ENCODE measurements at places on chromosomes 4 and X.

DNA sequence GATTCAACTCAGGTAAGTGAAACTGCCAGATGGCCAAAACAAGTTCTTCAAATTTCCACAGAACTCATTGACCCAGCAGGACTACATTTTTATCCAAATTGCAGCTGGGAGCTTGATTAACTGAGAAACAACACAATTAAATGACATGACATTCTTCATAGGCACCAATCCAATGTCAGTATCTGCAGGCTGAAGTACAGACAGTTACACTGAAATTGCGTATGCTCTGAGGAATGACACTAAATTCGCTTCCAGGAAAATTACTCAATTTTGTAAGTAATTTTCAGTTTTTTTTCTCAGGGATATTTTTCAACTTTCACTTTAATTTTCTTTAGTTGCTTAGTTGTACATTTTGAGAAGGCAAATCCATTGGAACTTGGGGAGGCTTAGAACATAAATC is 4.5 kb downstream of the C1GALT1C1 start:
- DNase-seq, result no peak

DNA sequence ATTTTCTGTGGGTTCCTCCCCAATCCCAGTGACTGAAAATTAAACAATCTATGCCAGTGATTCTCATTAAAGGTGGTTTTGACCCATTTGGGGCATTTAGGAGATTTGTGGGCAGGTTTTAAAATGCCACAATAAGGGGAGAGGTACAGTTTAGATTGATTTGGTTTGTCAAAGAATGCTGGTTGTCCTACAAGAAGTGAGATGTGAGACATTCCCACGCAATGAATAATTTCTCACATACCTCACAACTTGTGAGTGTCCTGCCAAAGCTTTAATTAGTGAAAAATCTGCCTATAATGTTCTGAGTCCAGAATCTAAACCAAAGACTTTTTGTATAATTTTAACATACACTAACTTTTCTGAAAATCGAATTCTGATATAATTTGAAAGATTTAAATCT is 199.4 kb downstream of the MAPK10 start:
- no peak for DNase-seq

DNA sequence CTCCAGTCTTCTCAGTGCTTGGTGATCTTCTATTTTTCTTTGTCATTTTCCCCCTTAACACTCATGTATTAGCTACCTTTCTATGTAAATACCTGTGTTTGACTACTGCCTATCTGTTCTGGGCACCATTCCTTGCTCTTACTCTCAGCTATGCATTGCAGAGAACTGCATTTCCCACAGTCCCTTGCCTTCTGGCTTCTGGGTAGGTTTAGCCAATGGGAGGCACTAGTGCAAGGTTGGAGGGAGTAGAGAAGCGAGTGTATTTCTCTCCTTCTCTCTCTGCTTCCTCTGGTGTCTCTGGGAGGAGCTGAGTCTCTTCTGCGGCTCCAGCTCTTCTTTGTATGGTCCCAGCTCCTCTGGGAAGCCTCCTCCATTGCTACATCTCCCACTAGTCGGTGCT is 50.5 kb downstream of the CWH43 start:
- DNase-seq, result no peak

DNA sequence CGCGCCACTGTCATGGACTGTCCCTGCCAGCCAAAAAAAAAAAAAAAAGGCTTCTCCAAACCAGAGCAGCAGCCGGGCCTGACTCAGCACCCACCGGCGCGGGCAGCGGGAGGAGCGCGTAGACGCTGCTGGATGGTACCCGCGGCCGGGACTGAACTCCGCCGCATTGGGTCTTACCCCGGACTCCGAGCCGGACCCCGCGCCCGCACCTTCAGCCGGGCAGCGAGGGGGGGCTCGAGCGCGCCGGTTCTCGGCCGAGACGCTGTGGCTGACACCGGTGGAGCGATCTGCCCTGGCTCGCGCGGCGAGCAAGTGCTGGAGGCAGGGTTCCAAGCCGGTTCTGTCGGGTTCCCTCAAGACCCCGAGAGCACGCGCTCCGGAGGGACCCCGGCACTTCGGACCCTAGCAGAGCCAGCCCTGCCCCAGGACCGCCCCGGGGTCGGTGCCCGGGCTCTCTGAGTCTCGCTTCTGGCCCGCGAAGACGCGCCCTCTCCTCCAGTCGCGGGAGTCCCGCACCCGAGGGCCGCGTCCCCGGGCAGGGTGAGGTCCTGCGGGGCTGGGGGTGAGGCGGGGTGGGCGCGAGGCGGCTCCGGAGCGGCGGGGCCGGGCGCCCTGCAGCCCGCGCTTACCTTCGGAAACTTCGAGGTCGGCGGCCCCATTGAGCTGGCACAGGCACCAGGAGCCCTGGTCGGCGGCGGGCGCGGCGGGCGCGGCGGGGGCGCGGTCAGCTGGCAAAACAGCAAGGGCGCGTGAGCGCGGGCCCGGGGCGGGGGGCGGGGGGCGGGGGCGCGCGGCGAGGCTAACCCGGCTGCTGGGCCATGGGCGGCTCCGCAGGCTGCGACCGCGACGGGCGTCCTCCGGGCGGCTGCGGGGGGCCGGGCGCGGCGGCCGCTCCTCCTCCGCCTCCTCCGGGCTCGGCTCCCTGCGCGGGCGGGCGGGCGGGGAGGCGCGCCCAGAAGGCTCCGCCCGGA is 11.8 kb upstream of the MAN2B2 start:
- no peak for DNase-seq

GRCh38 chr4:122960611-122961000 is 38.2 kb upstream of the NUDT6 start:
- no peak for DNase-seq

DNA sequence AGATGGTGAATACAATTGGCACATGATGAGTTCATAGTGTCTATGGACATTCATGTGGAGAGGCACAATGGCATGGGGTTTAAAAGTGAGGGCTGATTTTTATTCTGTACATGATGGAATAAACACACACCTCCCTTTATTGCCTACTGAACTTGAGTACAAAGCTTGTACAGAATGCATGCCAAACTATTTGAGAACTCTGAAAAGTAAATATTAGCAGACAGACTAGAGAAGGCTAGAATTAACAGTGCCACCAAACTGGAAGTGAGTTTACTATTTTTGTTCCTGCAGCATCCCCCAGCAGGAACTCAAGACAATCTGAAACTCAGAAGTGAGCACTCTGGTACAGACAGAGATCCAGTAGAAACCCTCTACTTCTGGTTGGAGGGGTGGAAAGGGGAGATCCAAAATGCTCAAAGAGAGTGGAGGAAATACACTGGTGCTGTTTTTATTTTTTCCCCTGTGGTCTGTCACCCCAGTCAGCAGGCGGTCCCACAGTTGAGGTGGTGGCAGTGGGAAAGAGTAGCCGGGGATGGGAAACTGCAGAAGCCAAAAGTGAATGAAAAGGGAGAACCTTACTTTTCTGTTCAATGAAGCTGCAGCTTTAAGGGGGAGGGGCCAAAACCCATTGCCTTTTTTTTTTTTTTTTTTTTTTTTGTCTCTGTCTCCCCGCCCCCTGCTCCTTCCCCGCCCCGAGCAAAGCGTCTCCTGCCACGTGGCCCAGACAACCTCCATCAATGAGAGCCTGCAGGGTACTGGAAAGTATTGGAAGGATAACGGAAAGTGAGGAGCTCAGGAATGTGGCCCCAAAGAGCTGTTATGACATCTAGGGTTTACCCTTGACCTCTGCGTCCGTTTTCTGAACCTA is 20.5 kb downstream of the AKAP4 start:
- DNase-seq, result no peak

- DNase-seq, result no peak
These were observed 217.4 kb upstream of the AADAT start for GRCh38 chr4:170307182-170307581.

GRCh38 chr4:43103048-43103447 is 210.5 kb downstream of the GRXCR1 start:
- no peak for DNase-seq

GRCh38 chrX:46673620-46674359 is 85.1 kb downstream of the SLC9A7 start:
- DNase-seq, result no peak

DNA sequence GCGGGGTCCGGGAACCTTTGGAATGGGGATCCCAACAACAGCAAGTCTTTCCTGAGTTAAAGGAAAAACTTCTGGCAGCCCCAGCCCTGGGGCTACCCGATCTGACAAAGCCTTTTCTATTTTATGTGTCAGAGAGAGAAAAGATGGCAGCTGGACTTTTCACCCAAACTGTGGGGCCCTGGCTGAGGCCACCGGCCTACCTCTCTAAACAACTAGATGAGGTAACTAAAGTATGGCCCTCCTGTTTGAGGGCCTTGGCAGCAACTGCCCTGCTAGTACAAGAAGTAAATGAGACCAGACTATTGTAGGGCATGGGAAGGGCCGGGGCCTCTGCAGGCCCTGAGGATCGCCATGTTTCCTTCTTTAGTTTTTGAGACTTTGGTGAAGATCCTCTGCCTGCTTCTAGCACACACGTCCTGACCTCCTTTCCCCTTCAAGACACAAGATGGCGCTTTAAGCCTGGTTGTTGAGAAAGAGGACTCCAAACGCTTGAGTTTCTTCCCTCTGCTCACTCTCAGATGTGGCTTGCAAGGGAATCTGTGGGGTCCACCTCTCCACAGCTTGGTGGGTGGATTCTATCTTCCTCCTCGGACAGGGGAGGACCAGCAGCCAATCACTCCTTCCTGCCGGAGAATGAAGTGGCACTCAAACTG is 18.5 kb upstream of the DRD5 start:
- no peak for DNase-seq

DNA sequence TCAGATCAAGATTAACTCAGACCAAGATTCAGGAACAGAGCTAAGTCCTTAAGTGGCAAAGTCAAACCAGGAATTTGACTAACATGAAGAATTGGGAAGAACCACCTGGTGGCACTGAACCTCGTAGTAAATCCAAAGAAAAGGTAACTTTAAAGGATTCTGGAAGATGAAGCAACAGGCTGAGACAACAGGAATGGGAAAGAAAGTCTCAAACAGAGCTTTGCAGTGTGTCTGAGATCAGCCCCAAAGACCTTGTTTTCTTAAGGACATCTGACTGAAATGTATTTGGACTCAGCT is 126.1 kb downstream of the ASB9 start:
- DNase-seq, result no peak

GRCh38 chr4:164188236-164188635 is 565.7 kb upstream of the SMIM31 start:
- no peak for DNase-seq

- no peak for DNase-seq
These were observed 766.9 kb upstream of the IGFBP7 start for GRCh38 chr4:57877047-57877458.

DNA sequence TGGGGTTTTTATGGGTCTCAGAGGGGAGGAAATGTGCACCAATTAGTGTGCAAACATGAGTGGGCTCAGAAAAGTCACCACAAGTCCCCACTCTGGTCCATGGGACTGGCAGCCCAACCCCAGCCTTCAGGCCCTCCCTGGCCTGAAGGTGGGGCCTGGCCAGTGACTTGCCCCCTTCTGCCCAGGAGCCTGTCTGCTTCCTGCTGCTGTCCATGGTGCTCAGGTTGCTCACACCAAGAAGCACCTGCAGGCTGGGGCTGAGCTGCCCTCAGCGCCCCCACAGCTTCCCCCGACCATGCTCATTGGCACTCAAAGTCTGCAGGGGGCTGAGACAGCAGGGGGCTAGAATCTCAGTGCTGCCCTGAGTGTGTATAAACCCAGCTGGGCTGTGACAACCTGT is 30.6 kb upstream of the GC start:
- no peak for DNase-seq

GRCh38 chr4:173404296-173404865 is 5.5 kb upstream of the SCRG1 start:
- no peak for DNase-seq

- DNase-seq, result no peak
These were observed 18.4 kb upstream of the OGT start for GRCh38 chrX:71514367-71515037.

GRCh38 chr4:189279188-189279587 is 661.5 kb upstream of the FRG1 start:
- DNase-seq, result no peak

GRCh38 chr4:156949373-156949814 is 22.2 kb downstream of the PDGFC start:
- peak; percentile 80 for DNase-seq

DNA sequence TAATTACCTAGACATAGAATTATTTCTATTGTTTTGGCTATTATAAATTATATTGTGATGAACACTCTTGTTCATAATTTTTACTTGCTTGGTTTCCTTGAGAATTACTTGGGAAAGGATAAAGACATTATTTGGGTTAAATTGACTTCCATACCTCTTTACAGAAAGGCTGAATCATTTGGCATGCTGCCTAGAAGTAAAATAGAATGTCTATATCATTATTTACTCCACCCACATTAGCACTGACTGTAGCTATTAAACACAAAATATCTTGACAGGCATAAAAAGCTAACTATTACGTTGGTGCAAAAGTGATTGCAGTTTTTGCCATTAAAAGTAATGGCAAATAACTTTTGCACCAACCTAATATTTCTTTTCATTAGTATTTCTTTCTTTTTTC is 29.7 kb upstream of the ADH6 start:
- DNase-seq, result peak; percentile 0

DNA sequence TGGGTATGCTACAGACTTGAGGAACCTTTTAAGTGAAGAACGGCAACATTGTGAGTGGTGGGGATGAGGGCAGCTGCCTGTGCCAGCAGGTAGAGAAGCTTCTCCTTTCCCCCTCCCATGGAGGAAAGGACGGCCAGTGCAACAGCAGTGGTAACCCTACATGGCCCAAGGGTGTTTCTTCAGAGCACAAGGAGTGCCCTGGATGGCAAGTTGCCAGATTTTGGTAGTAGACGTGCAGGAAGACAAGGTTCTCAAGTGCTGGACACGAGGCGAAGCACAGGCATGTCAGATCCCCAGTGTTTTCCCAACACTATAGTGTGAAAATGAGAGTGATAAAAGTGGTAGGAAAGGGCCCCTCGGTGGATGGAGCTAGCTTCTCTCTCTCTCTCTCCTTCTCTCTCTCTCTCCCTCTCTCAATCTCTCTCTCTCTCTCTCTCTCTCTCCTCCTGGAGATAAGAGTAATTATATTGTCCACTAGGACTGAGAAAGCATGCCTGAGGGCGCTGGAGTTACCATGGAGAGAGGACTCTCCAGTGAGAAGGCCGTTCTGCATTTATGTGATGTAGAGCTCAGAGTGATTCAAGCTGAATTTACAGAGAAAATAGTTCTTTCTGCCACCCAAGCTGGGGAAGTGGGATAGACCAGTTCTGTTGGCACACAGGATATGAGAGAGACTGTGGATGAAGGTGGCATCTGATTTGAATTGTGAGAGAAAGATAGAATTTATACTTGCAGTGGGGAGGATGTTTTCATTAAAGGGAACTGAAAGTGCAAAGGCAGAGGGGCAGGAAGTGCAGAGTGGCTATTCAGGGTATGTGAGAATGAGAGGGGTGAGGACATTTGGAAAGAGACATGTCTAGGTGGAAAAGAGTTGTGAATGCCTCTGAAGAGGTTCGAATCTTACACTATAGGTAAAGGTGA is 25.7 kb upstream of the TRPC3 start:
- DNase-seq, result no peak

Measured in HS-5 (cell line).